ENCODE measurements at places on chromosomes 3 and 15.

GRCh38 chr15:28876131-28876844, 9.5 kb upstream of the APBA2 start:
- DNase-seq = no peak

- peak; percentile 6 for DNase-seq
These were observed 473.6 kb downstream of the SI start for GRCh38 chr3:164604687-164605086.

DNA sequence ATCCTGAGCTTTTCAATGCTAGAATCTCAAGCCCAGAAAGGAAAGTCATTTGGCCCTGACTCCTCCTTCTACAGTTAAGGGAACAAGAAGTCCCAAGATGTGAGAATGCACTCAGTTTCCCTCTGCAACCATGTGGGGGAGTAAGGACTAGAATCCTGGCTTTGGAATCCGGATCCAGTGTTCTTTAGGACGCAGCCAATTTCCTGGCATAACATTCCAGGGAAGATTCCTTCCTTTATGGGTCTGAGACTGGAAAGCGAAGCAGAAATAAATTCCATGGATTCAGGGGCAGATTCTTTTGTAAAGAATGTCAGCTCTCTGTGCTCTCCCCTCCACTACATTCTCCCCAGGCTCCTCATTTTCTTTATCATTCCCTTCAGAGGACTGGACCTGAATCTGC, 151.8 kb upstream of the SOX14 start:
- DNase-seq = no peak

DNA sequence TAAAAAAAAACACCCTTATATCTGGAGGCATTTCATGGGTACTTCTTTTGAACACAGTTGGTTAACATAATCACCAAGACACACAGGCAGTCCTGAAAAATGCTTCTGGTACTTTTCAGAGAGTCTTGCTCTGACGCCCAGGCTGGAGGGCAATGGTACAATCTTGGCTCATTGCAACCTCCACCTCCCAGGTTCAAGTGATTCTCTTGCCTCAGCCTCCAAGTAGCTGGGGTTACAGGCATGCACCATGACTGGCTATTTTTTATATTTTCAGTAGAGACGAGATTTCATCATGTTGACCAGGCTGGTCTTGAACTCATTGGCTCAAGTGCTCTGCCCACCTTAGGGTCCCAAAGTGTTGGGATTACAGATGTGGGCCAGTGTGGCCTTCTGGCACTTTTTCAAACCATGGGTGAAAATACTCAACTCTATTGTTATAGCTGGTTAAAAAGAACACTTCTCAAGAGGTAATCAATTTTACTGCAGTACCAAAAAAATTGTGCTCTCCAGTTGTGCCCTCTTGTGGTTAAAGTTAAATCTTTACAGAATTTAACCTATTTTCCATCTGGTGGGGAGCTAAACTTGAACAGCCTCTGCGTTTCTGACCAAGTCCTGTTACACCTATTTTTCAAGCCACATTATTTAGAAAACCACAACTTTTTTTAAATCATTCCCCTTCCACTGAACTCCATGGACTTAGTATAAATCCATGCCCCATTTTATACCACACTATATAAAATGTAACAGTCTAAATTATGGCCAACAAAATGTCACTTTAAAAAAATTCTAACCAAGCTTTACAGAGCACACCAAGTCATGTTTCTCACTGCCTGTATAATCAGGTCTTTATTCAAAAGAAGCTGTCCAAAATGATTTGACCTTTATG, 1.2 kb upstream of the SNAPC5 start:
- peak; percentile 19 for DNase-seq

GRCh38 chr3:15955968-15956367, 158.2 kb upstream of the ANKRD28 start:
- no peak for DNase-seq

DNA sequence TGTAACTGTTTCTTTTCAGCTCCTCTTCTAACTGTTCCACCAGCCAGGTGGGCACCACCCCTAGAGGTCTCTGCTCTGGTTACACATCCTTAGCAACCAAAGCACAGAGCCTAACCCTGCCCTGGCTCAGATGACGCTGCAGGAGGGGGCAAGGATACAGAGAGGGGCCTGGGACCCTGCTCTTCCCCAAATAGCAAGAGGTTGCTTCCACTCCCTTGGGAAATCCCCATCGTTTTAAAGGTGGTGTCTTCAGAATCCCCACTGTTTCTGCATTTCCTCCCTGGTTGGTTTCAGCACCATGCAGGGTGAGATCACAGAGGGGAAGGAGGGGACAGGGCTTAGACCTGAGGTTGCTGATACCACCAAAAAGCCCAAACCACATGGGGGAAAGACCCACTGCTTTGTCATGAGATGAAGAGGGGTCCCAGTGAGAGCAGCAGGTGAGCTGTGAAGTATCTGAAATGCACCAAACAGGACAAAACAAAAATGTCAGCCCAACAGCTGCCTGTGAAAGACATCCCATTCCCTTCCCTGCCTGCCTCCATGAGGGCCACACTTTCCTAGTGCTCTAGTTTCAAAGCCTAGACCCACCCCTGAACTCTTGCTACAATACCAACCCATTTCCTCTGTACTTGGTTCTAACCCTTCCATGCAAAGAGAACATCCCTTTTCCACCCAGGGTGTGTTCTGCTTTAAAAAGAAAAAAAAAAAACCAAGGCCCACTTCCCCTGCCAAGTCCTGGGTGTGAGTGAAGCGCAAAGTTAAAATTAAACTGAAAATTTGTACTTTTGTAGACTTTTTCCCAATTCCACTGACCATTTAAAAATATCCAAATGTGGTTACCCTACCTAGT, 29.0 kb downstream of the ANP32A start:
- no peak for DNase-seq

DNA sequence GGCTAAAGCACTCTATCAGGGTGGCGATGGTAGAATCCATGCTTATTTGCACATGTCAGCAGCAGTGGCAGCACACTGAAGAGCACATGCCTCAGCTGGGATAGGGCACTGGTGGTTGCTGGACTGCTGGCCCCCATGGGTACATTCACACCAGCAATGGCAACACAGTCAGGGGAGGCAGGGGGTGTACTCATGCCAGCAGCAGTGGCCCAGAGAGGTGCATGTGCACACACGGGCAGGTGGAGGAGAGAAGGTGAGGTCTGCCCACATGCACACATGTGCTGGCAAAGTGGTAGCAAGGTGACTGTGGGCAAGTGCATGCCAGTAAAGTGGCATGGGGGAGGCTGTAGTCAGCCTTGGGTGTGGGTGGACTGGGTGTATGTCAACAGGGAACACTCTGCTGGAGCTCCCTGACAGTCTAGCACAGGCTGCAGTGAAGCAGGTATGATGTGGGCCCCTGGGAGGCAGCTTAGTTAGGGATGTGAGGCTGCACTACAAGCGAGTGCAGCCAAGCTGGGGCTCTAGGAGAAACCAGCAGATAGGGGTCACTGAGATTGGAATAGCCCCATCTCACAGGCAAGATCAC, 53.9 kb upstream of the NPAP1 start:
- no peak for DNase-seq

- DNase-seq = no peak
These were observed 5.7 kb downstream of the EXOSC7 start for GRCh38 chr3:44981751-44982150.

- no peak for DNase-seq
These were observed 169.4 kb downstream of the CHST2 start for GRCh38 chr3:143288944-143289343.

GRCh38 chr15:57259568-57260040, 116.7 kb upstream of the CGNL1 start:
- DNase-seq = peak; percentile 62

DNA sequence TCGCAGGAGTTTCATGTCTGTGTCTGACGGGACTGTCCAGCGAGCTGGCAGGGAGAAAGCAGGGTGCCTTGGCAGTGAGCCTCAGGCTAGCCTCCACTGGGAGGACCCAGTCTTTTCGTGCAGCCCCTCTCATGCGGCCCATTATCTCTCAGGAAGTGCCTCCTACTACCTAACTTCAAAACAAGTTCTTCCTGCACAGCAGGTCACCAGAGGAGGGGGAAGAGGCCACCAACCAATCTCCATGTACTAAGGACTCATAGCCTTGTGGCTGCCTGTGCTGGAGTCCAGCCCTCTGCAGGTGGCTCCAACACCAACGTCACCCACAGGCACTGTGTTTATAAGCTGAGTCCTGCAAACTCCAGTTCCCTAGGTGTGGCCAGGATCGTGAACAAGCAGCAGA, 4.8 kb downstream of the VIPR1 start:
- no peak for DNase-seq

DNA sequence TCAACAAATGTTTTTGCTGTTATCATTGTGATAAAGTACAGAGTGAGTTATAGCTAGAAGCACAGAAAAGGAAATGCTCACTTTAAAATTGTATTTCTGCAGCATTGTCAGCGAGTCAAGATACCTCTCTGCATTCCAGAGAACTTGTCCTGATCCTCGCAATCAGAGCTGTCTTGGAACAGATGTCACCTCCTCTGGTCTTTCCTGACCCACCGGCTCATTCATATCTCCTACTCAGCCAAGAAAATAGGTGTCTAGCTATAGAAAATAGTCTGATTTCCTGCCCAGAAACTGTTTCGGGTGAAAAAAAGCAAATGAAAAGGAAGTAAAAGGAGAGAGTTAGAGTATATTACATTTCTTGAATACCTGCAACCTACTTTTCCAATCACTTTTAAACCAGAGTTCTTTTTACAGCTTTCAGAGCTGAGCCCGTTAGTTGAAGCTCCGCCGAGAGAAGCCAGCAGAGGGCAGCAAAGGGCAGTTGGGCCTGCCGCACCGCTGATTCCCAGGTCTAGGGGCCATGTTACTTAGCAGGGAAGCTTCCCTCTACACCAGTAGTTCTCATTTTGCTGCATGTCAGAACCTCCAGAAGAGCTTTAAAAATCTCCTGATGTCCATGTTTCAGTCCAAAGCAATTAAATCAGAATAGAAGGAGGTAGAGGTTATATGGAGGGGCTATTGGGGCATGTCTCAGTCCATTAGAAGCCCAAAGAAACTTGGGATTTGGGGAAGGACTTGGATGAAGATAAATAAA, 185.7 kb upstream of the THRB start:
- peak; percentile 33 for DNase-seq

DNA sequence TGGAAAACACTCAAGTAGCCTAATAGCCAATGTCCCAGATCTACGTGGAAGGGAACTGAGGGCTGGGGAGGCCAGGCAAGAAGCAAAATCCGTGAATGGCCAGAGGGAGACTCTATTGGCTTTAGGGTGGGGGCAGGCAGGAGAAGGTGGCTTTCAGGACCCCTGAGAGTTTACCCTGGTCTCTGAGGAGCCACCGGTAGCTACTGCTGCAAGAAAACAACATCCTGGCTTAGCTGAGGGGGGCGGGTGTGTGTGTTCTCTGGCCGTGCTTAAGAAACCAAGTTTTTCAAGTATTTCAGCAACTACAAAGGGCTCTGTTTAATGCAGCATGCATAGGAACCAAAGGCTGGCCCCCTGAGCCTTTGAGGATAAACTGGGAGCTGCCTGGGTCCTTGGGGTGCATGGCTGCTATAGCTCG, 47.6 kb upstream of the TRPM1 start:
- no peak for DNase-seq

- peak; percentile 11 for DNase-seq
These were observed 611 bp downstream of the CTDSPL2 start for GRCh38 chr15:44427756-44428724.

GRCh38 chr15:79086814-79087213, 3.8 kb downstream of the RASGRF1 start:
- DNase-seq = no peak

- no peak for DNase-seq
These were observed 34.8 kb downstream of the EHD4 start for GRCh38 chr15:41937568-41937923.

DNA sequence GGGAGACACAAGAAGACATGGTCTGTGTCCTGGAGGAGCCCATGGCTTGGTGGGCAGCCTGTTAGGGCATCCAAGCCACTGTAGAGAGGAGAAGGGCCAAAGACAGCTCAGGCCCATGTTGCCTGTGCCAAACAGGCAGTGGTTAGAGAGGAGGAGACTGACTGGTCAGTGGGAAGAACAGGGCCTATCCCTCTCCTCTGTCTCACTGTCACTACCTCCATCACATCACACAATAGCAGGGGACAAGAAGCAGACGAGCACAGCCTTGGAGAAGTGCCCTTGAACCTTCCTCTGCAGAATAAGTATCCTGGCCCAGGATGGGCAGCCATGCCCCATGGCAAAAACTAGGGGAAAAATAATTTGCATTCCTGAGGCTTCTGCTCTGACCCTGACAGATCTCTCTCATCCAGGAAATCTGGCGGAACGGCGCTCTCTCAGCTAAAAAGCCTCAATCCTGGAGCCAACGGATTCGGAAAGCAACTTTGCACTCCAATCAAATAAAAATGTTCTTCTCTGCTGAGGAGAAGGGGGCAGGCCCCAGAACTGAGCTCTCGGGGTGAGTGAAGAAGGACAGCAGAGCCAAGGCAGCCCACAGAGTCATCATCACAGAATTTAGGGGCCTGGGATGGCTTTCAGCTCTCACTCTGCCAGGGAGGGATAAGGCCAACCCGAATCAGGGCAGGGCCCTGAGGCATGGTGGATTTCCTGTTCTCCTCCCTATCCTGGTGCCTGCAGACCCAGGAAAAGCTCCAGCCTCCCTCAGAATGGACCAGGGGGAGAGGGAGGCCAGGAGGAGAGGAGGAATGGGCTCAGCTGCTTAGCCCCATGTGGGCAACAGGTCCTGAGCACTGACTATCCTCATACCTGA, 1.6 kb downstream of the SHF start:
- DNase-seq = no peak

DNA sequence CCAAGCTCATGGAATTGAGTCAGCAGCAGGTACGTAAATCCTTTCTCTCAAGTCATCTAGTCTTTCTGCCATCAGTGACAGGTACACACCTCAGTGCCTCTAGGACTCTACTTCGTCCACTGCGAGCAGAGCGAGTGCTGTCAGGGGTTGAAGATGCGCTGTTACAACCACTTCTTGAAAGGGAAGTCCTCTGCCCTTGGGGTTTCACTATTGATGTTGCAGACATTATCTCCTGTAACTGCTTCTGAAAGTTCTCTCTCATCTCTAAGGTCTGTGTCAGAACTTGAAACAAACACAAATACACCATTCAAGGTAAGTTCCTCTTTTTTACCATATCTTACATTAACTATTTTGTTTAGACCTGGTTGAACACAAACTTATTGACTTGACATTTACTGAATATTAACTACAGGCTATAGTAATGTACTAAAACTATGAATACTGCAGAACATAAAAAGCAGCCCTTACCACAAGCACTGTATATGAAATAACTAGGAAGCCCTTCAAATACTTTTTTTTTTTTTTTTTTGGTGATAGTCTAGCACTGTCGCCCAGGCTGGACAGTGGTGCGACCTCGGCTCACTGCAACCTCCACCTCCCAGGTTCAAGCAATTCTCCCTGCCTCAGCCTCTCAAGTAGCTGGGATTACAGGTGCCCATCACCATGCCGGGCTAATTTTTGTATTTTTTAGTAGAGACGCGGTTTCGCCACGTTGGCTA, 41.5 kb downstream of the TOPBP1 start:
- no peak for DNase-seq

DNA sequence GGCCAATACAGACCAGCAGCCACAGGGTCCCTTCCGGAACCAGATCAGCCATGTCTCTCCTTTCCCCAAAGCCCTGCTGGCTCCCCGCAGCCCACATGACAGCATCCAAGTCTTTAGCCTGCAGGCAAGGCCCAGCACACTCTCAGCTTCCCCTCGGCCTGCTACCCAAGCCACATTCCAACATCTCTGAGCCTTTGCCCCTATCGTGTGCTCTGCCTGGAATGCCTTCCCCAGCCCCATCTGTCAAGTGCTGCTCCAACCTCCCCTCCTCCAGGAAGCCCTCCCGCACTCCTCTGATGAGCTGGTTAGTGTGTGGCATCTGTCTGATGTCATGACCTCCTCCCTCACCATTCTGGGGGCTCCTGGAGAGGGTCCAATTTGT, 8.5 kb downstream of the PLXND1 start:
- no peak for DNase-seq
